Lower leg skin (tissue), 4 donors: ENCODE measurements at places on chromosomes 7 and 10. TPM values are rescaled to one million over a fixed set of nuclear protein-coding genes. Genes with fewer than 3 reads are reported as not detected.

GRCh38 chr10:76209135-76209534 is 777.7 kb downstream of the LRMDA start:
- no peak for DNase-seq

- no peak for DNase-seq
Observed at GRCh38 chr7:43501870-43502269, 81.0 kb upstream of the STK17A start.

DNA sequence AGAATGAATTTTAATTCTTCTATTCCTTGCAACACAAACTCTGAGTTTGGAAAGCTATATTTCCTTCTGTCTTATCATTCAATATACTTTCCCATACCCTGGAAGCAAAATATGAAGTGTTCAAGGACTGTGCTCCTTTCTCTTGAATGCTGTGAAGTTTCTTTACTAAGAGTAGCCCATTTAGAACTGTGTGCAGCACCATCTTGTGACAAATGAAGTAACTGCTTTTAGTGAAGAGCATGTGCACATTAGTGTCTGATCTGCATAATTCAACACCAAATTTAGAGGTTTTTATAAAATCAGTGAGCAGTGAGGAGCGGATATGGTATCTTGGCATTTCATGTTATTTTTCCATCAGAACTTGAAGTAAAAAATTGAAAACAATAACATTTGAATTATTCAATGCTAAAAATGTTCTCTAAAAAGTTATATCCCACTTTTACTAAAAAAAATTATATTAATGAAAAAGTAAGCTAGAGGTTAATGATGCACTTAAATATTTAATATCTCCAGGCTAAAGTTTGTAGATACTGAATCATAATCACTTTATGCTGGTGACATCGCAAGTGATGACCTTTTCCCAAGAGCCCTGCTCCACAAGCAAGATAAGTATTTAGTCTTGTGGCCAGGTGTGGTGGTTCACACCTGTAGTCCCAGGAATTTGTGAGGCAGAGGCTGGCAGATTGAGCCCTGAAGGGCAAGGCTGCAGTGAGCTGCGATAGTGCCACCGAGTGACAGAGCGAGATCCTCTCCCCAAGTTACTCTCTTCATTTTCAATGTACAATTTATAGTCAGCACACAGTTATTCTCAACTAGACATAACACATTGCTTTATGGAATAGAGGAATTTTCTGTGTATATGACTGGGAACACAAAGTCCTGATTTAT is 108.8 kb upstream of the PCLO start:
- DNase-seq = no peak

GRCh38 chr7:84085998-84086397 is 108.6 kb downstream of the SEMA3A start:
- DNase-seq = no peak

DNA sequence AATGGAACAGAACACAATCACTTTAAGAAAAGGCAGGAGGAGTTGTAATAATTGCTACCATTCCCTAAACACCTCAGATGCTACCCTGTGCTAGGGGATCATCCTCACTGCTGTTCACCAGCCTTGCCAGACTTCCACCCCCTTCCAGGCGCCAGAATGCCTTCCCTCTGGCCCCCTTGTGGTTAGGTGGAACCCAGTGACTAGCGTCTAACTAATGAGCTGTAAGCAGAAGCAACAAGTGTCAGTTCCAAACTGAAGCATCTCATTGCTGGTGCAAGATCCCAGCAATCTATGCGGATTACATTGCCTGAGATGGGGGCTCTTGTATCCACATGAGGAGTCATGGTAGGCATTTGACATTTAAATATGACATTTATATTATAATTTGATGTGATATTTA is 86.6 kb downstream of the FRMD4A start:
- no peak for DNase-seq

GRCh38 chr10:95431900-95432342 is 129.2 kb downstream of the SORBS1 start:
- no peak for DNase-seq

DNA sequence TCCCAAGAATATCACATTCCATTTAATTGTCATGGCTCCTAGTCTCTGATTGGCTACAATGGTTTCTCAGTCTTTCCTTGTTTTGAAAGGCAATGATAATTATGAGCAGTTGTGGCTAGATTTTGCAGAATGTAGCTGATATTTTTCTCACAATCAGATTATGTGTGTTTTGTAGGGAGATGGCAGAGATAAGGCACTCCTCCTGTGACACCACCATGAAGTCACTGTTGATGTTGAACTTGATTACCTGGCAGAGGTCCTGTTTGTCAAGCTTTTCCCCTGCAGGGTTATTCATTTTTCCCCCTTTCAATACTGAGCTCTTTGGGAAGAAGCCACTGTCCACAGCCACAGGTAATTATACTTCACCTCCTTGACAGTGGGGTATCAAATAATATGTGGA is 602.9 kb upstream of the PFKP start:
- DNase-seq = no peak

GRCh38 chr10:76547352-76547972 is 1090.1 kb downstream of the KCNMA1 start:
- peak; percentile 85 for DNase-seq

DNA sequence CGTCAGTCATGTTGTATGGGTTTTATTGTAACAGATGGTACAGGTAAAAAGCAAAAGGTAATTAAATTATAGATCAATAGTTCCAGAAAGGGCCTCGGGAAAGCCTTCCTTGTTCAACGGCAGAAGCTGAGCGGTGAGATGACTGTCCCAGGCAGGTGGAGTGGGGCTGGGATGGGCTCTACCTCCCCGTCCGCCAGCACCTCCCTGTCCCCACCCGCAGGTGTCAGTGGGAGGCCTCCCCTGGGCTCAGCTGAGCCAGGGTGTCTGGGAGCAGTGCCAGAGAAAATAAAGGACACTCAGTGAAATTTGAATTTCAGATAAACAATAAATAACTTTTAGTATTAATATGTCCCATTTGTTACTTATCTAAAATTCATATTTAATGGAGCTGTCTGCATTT is 58.9 kb downstream of the CLRN3 start:
- DNase-seq = no peak

- DNase-seq = peak; percentile 45
Observed at GRCh38 chr7:150927157-150927955, 50.8 kb downstream of the KCNH2 start.

DNA sequence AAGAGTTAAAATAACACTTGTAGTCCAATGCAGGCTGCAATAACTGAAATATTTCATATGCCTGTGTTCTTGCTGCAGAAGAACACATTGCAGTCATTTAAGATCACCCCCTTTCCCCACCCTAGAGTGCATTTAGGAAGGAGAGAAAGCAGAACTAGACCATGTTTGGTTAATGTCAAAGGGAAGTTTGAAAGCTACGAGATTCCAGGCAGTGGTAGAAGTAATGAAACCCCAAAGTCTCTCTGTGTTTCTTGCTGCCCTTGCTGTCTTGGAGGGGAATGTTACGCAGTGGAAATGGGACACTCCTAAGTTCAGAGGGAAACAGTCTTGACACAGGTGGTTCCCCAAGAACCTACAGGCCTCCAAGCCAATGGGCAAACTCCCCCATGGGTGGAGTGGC is 242.9 kb downstream of the PTEN start:
- no peak for DNase-seq

DNA sequence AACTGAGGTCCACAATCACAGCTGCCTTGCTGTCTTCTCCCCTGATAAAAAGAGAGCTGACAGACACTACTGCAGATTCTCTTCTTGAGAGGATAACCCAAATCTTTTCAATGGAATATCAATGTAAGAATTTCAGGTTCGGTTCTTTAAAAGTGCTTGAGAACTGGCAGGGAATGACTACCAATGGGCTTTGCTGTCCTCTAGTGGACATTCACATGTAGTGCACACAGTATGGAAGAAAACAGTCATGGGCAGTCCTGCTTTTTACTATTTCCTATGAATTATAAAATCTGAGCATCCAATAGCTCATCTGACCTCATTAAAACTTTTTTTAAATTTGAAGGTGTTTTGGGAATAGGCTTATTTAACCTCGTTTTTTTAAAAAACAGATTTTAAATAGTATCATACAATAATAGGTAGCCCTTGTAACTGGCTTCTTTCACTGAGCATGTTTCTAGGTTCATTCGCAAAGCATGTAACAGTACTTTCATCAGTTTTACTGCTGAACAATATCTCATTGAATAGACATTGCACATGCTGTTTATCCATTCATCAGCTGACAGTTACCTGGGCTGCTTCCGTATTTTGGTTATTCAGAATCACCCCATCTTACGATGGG is 18.3 kb downstream of the FZD9 start:
- DNase-seq = no peak

DNA sequence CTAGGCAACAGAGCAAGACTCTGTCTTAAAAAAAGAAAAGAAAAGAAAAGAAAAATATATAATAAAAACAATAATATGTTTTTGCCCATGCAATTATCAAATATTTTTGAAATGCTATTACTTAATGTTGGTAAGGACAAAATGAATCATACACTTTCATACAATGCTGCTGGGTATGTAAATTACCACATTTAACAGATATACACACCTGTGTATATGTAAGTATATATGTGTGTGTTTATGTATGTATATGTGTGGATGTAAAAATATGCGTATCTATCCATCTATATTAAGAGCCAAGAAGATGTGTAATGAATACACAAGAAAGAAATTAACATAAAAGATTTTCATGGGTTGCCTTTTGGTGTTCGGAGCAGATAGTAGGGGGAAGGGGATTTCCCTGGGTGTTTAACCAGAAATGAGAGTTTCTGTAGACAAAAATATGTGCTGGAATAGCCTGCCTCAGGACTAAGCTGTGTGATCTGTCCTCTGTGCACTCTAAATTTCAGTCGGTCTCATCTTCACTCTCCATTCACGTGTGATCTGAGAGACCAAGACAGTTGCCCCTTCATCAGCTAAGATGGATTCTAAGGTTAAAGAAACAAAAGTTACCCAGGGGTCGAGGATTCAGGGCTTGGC is 61.2 kb downstream of the PRKCQ start:
- no peak for DNase-seq

DNA sequence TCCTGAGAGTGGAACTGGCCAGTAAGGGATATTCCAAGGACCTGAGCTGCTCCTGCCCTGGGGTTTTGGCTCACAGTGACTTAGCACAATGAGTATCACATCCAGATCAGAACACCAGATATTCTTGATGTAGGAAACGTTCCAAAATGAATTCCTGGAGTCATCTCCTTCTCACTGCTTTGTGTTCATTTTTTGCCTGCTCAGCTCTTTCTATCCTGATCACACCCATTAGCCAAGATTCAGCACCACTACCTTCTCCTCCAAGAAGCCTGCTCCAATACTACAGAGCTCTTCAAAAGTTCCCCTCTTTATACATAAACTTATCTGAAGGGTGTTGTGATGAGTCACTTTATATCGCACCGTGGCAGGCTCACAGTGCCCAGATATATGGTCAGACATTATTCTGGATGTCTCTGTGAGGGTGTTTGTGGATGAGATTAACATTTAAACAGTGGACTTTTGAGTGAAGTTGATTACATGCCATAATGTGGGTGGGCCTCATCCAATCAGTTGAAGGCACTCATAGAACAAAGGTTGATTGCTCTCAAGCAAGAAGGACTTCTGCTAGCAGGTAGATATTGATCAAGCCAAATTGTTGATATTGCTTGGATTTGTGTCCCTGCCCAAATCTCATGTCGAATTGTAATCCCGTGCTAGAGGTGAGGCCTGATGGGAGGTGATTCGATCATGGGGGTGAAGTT is 1155.2 kb upstream of the AUTS2 start:
- no peak for DNase-seq

GRCh38 chr10:94524146-94524545 is 21.4 kb upstream of the HELLS start:
- DNase-seq = no peak

- DNase-seq = no peak
Observed at GRCh38 chr7:587767-588166, 68.1 kb upstream of the PDGFA start.

The ARHGEF35 gene
- total RNA-seq = 23.2 TPM

The HMX2 gene
- total RNA-seq = not detected

The ZMIZ2 gene
- total RNA-seq = 21.1 TPM

The HSPA12A gene
- total RNA-seq = 9.3 TPM

The SLIT1 gene
- total RNA-seq = not detected

The H2BK1 gene
- total RNA-seq = not detected

The WBP1L gene
- 171 TPM for total RNA-seq

The GRM3 gene
- total RNA-seq = not detected

The ABCA13 gene
- total RNA-seq = 0.08 TPM

The ASB10 gene
- not detected for total RNA-seq

The NUDCD3 gene
- 72.0 TPM for total RNA-seq

The CYP26A1 gene
- 0.10 TPM for total RNA-seq

The MGAM2 gene
- 0.39 TPM for total RNA-seq
